ENCODE measurements at places on chromosomes 1 and 21.

GRCh38 chr1:154756793-154757548 lies 113.1 kb downstream of the KCNN3 start:
- no peak for DNase-seq

- no peak for DNase-seq
These were observed 43.4 kb downstream of the FHAD1 start for GRCh38 chr1:15290382-15290781.

DNA sequence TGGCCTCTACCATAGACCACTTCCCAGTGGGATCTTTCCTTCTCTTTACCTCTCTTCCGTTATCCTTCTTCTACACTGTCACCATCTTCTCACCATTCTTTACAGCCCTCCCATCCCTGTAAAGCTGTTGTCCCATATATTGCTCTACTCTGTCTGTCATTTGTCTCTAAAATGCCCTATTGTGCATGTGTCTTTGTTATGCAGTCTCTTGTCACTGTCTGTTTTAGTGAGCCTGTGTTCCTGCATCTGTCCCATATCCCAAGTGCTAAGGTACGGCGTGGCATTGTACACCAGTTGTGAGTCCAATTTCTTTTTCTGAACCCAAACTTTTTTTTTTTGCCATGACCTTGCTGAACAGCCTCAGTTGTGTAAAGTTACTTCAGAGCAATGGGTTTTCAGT lies 8.8 kb upstream of the ZBTB18 start:
- DNase-seq = no peak

- no peak for DNase-seq
These were observed 338 bp upstream of the TOR1AIP1 start for GRCh38 chr1:179881642-179882252.

DNA sequence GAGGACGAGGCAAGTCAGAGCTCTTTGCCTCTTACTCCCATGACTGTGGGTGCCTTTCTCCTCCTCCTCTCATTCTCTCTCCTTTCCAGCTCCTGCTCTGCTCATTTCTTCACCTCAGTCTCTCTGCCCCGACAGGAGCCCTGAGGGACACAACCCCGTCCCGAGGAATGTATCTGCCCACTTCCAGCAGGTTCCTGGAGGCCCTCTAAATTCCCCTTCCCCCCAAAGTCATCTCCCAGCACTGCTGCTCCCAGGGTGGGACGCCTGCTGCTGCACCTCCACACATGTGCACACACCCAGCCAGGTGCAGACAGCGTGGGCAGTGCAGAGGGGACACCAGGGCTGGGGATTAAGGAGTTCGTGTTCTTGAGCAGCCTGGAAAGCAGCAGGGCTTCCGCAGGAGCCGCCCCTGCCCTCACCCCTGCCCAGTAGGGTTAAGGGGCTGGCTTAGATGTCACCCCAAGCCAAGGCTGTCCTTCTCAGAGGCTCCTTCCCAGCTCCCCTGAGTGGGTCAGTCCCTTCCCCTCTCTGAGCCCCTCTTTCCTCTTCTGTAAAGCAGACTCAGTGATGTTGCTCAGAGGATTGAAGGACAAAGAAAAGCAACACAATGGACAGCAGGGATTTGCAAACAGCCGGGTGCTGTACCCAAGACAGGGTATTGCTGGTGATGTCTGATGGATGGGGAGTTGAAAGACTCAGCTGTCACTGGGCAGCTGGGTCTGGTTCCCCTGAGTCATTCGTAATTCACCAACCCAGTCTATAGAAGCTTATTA lies 346.0 kb downstream of the MATN1 start:
- DNase-seq = no peak

DNA sequence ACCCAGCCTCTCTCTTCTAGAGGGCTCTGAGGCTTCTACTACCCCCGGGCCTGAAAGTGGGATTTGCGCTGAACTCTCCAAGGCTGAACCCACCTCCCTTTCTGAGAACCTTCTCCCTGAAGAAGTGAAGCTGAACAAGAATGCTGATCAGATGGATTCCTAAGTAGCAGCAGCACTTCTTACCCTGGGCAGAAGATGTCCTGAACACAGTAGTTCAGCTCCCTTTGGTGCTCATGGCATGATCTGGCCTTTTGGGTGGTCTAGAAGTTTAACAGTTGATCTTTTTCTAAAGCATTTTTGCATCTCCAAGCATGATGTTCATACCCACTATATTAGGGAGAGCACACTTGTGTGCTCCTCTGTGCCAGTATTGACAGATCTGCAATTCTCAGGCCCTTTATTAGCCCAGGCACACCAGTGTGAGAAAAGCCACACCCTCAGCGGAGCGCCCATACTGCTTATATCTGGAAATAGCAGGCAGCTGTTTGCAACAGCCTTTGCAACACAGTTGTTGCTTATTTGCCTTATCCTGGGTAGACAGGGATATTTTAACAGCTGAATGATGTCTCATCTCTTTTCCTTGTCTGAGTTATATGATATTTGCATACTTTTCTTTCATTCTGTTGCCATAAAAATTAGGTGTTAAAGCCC lies 34.2 kb downstream of the CNN3 start:
- no peak for DNase-seq

- DNase-seq = no peak
These were observed 50.3 kb upstream of the CNIH3 start for GRCh38 chr1:224565611-224566406.

- no peak for DNase-seq
These were observed 149.5 kb upstream of the ADGRL4 start for GRCh38 chr1:79155991-79156390.

DNA sequence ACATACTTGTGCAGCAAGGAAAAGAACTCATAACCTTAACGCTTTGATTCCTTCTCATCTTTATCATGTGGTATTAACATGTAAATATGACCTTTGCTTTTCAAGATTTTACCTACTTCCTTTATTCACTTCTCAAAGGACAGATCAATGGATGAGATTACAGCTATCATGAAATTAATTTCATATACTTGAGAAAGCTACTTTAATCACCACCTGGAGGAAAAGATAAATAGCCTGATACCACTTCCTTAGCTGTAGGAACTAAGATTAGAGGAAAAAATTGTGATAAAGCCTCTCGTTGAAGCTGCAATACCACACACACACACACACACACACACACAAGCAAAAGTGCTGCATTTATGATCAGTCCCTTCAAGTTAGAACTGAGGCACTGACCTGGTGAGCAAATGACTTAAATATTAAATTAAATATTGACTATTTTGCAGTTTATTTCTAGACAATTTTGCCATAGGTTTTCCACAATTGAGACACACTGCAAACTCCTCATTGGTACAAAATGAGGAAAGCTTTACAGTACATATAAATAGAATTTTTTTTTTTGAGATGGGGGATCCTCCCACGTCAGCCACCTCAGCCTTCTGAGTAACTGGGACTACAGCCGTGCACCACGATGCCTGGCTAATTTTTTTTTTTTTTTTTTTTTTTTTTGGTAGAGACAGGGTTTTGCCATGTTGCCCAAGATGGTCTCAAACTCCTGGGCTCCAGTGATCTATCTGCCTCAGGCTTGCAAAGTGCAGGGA lies 27.2 kb upstream of the DMRTB1 start:
- DNase-seq = no peak

DNA sequence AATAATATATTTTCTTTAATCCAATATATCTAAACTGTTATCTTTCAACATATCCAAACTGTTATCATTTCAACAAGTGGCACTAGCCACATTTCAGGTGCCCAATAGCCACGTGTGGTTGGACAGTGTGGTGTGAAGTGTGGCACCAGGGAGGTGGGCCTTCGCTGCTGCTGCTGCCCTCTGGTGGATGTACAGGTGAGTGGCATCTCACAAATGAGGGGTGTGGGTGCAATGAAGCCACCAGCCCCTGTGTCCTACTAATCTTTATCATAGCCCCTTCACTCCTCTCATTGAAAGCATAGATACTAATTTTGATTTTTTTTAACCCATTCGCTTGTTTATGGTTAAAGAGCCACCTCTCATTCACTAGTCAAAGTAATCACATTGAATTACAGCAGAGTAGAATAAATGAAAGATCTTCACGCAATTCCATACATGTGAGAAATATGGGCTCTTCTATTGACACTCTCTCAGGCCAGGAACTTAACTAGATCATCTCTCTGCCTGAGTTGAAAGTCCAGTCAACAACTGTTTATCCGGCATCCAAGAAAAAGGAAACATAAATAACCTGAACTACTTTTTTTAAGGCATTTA lies 499.2 kb downstream of the OMA1 start:
- no peak for DNase-seq

GRCh38 chr21:26495283-26495849 lies 77.7 kb downstream of the CYYR1 start:
- DNase-seq = no peak

GRCh38 chr1:61921435-61921834 lies 179.2 kb downstream of the PATJ start:
- no peak for DNase-seq

- no peak for DNase-seq
These were observed 1.2 kb downstream of the SYTL1 start for GRCh38 chr1:27342778-27343638.

GRCh38 chr1:204870160-204870912 lies at the start of gene NFASC:
Gene NFASC, plus strand, starts transcription at chr1:204870862. Its CDS starts 73,454 bp downstream, at chr1:204944316.
- no peak for DNase-seq

GRCh38 chr1:85566890-85567289 lies 13.7 kb upstream of the CCN1 start:
- no peak for DNase-seq

- DNase-seq = no peak
These were observed 122.5 kb downstream of the GIPC2 start for GRCh38 chr1:78168306-78168705.

DNA sequence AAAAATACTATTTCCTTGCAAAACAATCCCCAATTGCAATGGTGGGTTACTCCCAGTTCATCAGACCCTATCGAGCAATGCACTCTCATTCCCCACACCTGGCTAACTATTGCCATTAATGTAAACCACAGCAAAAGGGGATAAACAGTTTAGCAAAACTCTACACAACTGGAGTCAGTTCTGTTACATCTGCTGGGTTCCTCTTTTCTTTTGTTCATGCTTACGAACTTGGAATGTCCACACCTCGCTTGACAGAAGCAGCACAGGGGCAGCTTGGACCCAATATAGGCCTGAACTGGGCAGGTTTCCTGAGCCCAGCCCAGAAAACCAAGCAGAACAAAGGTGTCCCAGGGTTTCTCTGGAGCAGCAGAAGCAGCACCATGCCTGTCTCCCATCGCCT lies 57.4 kb downstream of the ADSS2 start:
- no peak for DNase-seq

DNA sequence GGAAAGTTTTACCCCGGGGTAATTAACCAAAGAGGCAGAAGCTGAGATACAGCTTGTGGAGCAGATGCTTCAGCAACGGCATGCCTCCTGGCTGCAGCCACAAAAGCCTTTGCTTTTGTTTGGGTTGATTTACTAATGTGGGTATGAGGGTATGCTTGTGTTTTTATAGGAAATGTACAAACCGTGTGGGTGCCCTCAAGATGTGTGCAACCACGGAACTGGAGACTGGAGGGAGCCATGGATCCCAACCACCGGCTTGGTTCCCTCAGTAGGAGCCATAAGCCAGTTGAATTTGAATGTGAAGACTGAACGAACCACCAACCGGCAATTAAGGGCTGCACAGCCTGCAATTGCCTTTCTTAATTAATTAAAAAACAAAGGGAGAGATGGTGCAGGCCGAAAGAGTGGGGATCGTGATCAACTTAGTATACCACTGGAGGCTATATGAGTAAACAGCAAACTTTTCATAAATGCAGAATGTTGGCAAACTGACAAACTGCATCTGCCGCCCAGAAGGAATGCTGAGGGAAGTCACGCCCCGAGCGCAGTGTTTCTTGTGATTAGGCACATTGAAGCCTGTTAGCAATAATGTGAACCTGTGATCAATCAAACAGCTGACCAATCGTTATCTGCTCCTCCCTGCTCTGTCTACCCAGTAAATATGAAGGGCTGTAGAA lies 104.1 kb downstream of the DISP1 start:
- DNase-seq = no peak

DNA sequence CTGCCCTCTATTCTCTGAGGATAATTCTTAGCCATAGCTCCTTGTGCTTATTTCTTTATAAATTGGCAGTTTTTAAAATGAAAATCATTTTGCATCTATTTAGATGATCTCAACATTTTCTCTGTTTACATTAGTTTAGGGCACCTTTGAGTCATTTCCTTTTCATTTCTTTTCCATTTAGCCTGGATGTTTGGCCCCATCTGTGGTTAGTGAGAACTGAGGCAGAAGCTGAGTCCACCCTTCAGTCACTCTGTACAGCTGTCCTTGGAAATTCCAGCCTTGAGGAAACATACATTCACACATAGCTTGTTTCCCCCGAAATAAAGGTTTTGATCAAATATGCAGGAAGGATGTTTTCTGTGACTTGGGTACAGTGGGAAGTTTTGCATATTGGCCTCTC lies 123.7 kb downstream of the NTNG1 start:
- DNase-seq = no peak

DNA sequence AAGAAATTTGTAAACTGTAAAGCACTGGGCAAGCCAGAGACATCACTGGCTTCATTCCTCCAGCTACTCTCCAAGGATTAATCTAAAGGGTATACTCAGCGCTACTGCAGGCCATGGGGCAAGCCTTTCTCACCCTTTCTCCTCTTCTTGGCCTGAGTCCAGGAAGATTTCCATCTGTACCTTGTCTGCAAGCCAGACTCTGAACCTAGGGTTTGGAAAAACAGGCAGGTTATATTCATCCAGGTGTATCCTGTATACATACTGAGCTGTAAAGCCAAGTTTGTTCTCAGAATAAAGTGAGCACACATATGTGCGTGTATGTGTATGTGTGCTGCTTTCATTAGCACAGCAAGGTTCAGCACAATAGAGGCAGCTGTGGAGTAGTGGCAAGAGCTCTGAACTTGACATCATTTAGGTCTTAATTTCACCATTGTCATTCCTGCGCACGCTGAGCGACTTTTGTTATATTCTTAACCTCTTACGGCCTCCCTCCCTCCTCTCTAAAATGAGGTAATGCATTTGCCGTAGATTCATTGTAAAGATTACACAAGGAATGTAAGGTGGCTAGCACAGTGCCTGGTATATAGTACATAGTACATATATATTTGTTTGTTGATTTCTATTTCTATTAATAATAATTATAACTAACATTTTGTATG lies 128.1 kb upstream of the JUN start:
- no peak for DNase-seq

DNA sequence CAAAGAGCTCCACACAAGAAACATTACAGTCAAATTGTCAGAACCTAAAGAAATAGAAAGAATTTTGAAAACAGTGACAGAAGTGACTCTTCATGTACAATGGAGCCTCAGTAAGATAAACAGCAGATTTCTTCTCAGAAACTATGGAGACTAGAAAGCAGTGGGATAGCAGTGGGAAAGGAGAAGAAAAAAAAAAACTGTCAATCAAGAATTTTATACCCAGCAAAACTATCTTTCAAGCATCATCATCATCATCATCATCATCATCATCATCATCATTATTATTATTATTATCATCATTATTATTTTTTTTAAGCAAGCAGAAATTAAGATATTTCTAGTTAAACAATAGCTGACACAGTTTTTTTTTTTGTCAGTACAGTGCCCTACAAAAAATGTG lies 24.2 kb downstream of the CEP170 start:
- DNase-seq = no peak

DNA sequence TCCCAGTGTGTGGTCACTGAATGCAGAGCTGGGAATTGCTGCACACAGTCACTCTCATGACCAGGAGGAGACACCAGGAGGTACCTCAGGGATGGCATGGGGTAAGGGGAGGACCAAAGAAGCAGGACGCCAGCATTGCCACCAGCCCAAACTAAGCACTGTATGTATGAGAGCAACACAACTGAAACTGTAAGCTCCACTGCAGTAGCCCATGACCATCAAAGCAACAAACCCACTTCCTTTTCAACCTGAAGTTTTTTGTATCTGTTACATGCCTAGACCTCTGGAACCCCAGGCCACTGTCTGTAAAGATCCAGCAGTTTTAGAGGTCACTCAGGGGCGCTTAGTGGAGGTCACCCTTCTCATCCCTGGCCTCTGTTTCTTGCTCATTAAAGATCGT lies 164.3 kb downstream of the SETD4 start:
- no peak for DNase-seq

Measured in activated CD4-positive, alpha-beta T cell treated with anti-CD3 and anti-CD28 coated beads, Interleukin-2, amount 50 U/mL, for 24 hours (primary cell).